ENCODE measurements at places on chromosomes 12 and 14. TPM values are rescaled to one million over a fixed set of nuclear protein-coding genes. Genes with fewer than 3 reads are reported as not detected.

Gene LRCOL1
- polyA plus RNA-seq = 0.63 TPM

Gene LMNTD1
- polyA plus RNA-seq = 1.4 TPM

Gene TAS2R14
- polyA plus RNA-seq = 4.6 TPM

GRCh38 chr12:126233625-126234024 is 1168.4 kb downstream of the AACS start:
- no peak overlapping the region for H3K4me3 ChIP-seq
- no peaks in the 10 kb centered on the region for H3K36me3 ChIP-seq
- no peaks in the 10 kb centered on the region for H3K4me1 ChIP-seq
- no peak for DNase-seq

GRCh38 chr14:69573831-69574262 is 824 bp downstream of the CCDC177 start:
- no peak overlapping the region for H3K27ac ChIP-seq
- no peak overlapping the region for H3K4me3 ChIP-seq
- peaks cover 38% of the 10 kb centered on the region for H3K4me1 ChIP-seq
- no peaks in the 10 kb centered on the region for H3K36me3 ChIP-seq

DNA sequence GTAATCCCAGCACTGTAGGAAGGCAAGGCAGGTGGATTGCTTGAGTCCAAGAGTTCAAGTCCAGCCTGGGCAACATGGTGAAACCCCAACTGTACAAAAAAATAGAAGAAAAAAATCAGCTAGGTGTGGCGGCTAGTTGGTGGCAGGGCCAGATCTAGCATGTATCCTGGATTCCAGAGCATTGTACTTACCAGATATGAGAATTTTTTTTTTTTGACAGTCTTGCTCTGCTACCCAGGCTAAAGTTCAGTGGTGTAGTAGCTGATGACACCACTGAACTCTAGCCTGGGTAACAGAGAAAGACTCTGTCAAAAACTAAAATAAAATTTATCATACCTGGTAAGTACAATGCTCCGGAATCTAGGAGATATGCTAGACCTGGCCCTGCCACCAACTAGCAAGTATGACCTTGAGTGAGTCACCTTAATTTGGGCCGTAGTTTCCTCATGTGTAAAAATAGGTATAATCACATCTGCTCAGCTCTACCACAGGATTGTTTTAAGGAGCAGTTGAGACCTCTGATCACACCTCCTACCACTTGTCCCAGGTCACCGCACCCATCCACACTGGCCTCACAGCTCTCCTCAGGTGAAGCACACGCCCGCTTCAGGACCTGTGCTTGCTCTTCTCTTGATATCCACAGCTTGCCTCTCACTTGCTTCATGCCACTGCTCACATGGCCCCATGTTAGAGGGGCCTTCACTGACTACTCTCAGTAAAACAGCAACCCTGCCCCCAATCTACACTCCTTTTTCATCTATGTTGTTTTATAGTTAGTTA is 140.2 kb downstream of the STXBP6 start:
- H3K4me1 ChIP-seq = peaks cover 10% of the 10 kb centered on the region
- DNase-seq = no peak
- H3K4me3 ChIP-seq = no peak overlapping the region
- H3K36me3 ChIP-seq = no peaks in the 10 kb centered on the region
- H3K27ac ChIP-seq = no peak overlapping the region
- H3K27me3 ChIP-seq = no peaks in the 10 kb centered on the region
